LoVo (cell line): ENCODE measurements at places on chromosomes 7 and 10.

- DNase-seq: peak; percentile 62
Measured at GRCh38 chr7:99953649-99954048, 22.2 kb downstream of the AZGP1 start.

DNA sequence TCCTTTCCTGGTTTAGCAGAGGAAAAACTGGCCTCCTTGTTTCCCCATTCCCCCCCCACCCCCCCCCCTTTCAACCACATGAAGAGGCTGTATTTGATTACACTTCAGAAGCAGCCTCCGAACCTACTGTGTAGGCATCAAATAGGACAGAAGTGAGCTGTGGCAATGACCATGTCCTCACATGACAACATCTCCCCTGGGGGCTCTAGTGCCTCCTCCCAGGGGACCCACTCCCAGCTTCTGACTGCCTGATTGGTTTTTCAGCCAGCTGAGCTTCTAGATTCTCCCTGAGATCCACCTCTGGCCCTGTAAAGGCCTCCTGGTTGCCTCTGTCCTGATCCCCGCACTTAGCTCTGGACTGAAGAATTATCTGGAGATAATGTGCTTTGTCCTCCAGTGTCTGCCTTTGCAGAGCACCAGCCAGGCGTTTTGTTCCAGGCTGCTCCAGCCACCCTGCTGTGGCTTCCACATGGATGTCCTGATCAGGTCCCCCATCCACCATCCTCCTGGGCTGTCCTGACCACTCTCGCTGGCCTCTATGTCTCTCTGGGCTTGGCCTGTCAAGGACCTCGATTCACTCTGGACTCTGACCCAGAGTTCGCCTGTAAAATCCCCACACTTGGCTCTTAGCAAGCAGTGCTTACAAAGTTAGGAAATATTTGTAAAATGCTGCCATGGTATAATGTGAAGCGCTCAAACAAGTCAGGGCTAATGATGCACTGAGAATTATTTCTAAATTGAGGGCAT lies 42.4 kb upstream of the TOMM7 start:
- no peak for DNase-seq

DNA sequence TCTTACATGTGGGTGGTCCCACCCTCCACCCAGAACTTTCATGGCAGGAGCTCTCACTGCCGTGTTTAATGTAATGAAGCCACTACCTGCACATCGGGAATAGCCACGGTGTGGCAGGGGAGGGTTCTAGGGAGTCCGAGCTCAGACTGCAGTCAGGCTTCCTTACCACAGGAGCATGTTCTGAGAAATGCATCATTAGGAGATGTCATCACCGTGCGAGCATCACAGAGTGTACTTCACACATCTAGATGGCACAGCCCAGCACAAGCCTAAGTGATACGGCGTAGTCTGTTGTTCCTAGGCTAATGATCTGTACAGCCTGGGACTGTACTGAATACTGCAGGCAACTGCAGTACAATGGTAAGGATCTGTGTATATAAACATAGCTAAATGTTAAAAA lies 153.0 kb upstream of the LANCL2 start:
- DNase-seq: no peak

DNA sequence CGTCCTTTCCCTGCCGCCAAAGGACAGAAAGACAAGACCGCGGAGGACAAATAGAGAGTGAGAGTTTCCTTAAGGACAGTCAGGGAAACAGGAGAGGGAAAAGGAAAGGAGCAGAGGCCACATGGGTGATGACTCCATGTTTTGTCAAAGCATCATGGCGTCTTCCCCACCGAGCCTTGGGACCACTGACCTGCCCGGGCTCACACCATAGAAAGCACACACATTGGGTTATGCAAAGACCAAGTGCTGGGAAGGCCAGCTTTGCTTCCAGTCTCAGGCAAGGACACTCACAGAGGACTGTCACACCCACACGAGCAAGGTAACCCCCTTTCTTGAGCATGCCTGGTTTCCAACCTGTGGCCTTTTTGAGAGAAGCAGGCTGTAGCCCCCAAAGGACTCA lies 23.3 kb upstream of the HABP2 start:
- no peak for DNase-seq
